Stimulated activated CD4-positive, alpha-beta T cell treated with anti-CD3 and anti-CD28 coated beads, Interleukin-15, amount 100 ng/mL, for 48 hours (primary cell): ENCODE measurements at places on chromosomes 4 and X.
A peak's percentile ranks its signal among the peaks of the same experiment; 100 is the strongest.

GRCh38 chr4:36399762-36400353, 118.4 kb downstream of the DTHD1 start:
- no peak for DNase-seq

GRCh38 chr4:161629694-161630441, 533.9 kb downstream of the FSTL5 start:
- DNase-seq = no peak

- DNase-seq = no peak
Observed at GRCh38 chr4:176054942-176055341, 10.7 kb upstream of the WDR17 start.

GRCh38 chr4:106367072-106367471, 1.5 kb downstream of the GIMD1 start:
- DNase-seq = no peak

DNA sequence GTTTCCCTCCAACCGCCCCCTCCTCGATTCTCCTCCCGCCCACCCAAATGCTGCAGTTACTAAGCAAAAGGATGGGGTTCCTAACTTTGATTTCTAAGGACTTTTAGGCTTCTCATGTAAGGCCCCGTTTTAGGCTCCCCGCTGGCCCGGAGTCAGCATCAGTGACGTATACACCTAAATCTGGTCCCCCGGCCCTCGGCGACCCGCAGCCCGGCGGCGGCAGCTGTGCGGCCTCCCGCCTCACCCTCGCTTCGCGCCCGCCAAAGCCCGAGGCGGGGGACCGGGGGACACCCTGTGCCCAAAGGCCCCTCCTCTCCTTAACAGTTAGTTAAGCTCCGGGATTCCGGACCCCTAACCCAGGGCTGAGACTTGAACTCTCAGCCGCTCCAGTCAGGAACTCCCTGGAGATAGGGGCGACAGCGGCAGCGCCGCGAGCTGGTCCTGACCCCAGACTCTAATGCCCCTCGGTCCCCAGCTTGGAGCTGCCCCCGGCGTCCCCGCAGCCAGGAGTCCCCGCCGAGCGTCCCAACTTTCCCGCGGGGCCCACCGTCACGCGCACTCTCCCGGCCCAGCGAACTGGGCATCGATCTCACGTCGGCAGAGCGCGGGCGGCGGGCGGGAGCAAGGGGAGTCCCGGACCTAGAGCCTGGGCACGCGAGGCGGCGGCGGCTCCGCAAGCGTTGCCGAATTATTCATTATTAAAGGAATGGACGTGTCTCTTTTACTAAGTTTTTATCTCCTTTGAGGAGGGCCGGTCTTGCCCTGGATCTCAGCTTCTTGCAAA, 1.5 kb upstream of the NR3C2 start:
- peak; percentile 23 for DNase-seq

GRCh38 chrX:70033348-70034051, 16.2 kb downstream of the AWAT2 start:
- DNase-seq = no peak

GRCh38 chrX:24260842-24261550, 52.9 kb downstream of the SUPT20HL2 start:
- DNase-seq = peak; percentile 10

- no peak for DNase-seq
Observed at GRCh38 chrX:133365871-133366611, 49.2 kb downstream of the GPC4 start.

GRCh38 chr4:168551945-168552695, 55.3 kb downstream of the PALLD start:
- DNase-seq = no peak

- no peak for DNase-seq
Observed at GRCh38 chr4:115234405-115235093, 121.1 kb upstream of the NDST4 start.

- no peak for DNase-seq
Observed at GRCh38 chr4:172344308-172344938, 531.2 kb downstream of the GALNTL6 start.

DNA sequence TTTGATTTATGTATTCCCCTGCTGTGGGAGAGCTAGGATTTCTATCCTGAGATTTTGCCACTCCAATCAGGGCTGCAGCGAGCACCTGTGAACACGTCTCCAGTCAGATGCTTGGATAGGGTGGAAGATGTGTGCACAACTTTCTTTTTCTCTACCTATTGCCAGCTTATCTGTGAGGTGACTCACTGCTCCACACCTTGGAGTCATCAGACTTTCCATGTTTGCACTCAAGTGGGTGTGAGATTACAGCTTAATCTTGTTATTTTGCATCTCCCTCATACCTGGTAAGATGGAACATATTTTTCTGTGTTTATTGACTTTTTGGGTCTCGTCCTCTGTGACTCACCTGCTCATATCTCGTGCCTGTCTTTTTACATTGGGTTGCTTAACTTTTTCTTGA, 32.2 kb downstream of the PSAPL1 start:
- DNase-seq = no peak

- no peak for DNase-seq
Observed at GRCh38 chrX:118211891-118212816, 95.5 kb upstream of the KLHL13 start.

DNA sequence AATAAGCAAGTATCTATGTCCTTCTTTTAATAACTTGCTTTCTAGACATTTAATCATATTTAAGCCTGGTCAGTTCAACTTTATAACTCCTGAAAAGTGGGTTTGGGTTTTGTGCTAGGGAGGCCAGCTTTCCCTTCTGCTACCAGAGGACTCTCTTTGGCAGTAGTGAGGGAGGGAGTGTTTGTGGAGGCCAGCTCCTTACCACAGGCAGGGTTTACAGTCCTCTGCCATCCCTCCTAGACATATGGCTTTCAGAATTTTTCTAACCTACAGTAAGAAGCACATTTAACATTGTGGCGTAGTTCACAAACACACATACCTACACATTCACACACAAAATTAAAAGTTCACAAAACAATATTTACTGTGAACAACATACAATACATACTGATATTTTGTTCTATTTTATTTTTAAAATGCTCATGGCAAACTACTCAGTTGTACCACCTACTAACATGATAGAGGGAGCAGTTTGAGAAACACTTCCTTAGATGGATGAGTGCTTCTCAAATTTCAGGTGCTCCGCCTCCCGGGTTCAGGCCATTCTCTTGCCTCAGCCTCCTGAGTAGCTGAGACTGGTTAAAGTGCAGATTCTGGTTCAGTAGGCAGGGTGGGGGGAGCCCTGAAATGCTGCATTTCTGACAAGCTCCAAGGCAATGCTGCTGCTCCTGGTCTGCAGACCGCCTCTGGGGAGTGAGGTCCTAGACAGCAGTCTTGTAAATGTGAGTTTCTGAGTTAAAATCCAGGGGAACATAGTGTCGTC, 86.7 kb downstream of the PTTG2 start:
- DNase-seq = no peak

GRCh38 chr4:62548765-62549164, 1348.6 kb downstream of the ADGRL3 start:
- DNase-seq = no peak

GRCh38 chr4:38710053-38710452, 46.1 kb downstream of the KLF3 start:
- DNase-seq = no peak
